ENCODE measurements at places on chromosomes 16 and 17. TPM values are rescaled to one million over a fixed set of nuclear protein-coding genes. Genes with fewer than 3 reads are reported as not detected.

DNA sequence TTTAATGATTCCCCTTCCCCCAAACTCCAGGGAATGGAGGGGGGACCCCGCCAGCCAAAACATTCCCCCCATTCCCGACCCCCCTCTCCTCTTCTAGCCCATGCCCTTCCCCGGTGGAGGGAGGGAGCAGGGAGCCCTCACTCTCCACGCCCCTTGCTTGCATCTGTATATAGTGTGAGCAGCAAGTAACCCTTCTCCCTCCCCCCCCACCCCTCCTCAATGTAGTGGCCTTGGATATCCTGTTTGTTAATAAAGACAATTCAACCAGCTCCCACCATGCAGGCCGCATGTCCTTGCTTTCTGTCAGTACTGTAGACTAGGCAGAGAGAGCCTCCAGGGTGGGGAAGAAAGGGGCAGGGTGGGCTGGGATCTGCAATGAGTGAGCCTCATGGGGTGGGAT lies 1.6 kb upstream of the C17orf107 start:
- no peak for DNase-seq

- DNase-seq, result no peak
Observed at GRCh38 chr16:11499295-11500089, 87.2 kb downstream of the LITAF start.

- DNase-seq, result no peak
Observed at GRCh38 chr17:55295411-55296170, 30.8 kb downstream of the HLF start.

Gene PABPN1L
- total RNA-seq, result not detected

DNA sequence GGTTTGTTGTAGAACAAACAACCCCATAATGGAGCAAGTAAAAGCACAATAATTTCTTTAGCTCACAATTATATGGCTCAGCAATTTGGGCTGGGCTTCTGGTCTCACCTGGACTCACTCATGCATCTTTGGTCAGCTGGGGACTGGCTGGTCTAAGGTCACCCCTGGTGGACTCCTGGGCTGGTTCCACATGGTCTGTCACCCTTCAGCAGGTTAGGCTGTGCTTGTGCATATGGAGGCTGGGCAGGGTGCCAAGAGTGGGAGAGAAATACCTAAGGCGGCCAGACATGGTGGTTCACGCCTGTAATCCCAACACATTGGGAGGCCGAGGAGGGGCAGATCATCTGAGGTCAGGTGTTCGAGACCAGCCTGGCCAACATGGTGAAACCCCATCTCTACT lies 27.0 kb upstream of the SMURF2 start:
- no peak for DNase-seq

Gene EFCAB5
- 1.1 TPM for total RNA-seq

Gene DBF4B
- total RNA-seq, result 5.8 TPM

Gene CACNG5
- total RNA-seq, result not detected

- no peak for DNase-seq
Observed at GRCh38 chr16:85571813-85572619, 41.1 kb upstream of the GSE1 start.

DNA sequence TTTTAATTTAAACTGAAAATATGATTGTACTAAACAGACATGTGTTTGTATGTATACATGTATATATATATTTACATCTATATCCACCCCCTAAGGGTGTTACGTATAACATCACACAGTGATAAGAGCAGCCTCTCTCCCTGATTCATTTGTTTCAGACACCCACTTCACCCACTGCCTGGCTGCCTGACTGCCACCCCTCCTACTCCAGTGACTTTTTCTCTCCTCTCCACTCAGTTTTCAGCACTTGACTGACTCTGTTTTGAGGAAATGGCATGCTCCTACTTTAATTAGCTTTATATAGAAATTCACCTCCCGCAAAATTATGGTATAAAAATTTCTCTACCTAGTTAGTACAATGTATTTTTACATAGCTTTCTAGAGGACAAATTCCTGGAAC lies 20.0 kb downstream of the BFAR start:
- DNase-seq, result no peak

Gene CCL2
- 114 TPM for total RNA-seq

Gene MARVELD3
- total RNA-seq, result not detected

GRCh38 chr17:72110942-72111318 lies 9.9 kb upstream of the SOX9 start:
- DNase-seq, result no peak

DNA sequence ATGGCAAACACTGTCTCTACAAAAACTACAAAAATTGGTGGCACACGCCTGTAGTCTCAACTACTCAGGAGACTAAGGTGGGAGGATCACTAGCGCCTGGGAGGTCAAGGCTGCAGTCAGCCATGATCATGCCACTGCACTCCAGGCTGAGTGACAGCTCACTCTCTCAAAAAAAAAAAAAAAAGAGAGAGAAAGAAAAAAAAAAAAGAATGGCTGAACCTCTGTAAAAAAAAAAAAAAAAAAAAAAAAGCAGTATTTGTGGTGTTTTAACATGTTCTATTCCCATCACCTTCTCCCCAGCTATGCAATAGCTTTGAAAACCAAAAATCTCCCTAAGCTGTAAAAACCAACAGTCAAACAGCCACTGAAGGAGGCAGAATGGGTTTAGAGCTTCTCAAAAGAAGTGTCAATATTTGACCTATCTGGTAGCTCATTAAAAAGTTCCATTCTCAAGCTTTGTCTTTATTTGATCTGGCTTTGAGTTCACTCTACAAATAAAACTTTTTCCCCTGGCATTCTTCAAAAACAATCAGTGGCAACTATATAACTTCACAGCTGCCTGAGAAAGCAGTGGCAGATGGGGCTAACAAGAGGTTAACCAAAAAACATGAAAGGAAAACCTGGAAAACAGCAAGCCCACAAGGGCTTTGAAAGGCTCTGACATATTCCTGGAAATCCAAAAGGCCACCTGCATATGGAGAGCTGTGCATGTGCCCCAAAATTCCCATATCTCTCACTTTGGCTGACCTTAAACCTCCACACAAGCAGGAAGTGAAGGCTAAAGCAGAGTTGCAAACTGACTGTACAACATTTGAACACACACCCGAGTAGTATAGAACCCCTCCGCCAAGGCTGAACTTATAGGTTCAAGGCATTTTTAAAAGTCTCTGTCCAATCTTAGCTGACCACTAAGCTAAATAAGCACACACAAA lies 36.0 kb downstream of the USP32 start:
- DNase-seq, result no peak

DNA sequence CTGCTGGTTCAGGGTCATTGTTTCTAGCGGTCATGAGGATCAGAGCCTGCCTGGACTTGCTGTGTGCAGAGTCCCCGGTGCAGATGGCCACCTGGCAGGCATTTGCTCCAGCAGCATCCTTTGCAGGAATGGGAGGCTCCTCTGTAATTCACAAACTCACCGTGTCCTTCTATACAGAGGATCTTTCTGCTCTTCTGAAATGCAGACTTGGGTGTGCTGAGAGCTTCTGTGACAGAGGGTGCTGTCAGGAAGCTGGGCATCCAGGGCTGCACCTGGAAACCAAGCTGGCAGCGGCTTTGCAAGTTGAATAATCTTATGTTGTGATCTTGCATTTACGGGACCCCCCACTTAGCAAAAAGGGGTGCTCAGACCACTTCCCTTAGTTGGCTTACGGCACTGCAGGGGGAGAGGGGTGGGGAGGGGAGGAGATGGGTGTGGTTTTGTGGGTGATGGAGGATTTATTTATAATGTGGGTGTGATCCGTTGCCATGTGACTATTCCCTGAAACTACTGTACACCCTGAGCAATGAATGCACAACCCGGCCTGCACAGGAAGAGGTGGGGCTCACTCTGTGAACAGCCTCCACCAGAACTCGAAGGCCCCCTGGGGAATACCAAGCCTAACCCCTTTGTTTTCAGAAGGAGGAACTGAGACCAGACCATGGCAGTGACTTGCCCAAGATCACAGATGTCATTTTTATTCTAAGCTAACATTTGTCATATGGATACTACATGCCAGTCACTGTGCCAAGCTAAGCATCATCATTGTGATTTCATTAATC lies 178.3 kb downstream of the PRKCB start:
- DNase-seq, result no peak

GRCh38 chr17:2025622-2026309 lies 632 bp upstream of the RTN4RL1 start:
- DNase-seq, result peak; percentile 91

DNA sequence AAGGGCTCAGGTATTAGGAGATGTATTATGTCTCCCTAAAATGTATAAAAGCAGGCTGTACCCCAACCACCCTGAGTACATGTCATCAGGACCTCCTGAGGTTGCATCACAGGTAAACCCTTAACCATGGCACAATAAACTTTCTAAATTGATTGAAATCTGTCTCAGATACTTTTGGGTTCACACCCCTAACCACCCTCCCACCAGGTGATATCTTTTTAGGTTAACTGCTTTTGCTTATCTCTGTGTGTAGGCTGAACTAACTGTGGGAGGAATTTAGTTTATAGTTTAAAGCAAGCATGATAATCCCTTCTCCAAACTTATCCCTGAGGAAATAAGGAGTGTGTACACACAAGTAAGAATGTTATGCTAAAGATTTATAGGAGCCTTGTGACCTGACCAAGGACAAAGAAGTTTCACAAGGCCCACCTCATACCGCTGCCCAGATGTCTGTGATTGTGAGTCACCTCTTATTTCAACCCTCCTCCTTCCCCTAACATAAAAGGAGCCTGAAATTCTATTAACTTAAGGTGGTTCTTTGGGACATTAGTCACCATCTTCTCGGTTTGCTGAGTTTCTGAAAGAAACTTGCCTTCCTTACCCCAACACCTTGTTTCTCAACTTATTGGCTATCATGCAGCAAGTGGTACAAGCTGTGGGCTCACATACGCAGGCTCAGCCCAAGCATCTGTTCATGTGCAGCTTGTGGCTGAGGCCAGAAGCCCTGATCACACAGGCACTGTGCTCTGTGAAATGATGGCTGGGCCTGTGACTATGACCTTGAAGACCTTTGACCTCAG lies 11.3 kb downstream of the PRSS22 start:
- DNase-seq, result no peak

DNA sequence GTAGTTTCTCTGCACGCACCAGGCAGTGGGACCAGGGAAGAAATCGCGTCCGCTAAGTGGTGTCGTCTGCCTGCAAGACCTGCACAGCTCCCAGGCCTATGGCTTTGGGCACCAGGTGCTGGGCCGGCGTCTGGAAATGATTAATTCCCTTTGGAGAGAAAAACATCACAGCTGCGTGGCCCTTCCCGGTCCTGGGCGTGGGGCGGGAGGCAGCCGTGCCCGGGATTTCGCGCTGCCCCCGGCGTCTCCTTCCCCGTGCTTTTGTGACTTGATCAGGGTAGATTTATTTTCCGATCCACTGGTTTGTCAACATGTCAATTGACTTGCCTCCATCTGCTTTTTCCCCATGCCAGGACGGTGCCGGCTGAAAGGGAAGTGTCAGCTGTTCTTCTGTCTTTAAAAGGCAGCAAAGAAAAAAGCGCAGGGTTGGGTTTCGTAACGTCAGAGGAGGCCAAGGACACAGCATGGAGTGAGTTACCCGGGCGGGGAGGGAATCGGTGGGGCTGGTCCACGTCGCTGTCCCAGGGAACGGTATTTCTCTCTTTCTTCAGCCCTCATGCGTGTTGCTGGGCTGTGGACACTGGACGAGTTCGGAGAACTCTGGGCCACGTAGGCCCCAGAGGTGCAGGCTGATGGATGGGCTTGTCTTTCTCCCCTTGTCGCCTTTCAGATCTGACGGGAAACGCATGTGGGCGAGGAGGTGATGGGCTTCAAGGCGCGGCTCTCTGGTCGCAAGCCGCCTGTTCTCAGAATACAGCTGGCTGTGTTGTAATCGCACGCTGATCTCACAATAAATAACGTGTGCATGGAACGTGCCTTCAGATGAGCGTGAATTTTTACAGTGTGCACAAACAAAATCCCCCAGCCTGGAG lies 188.1 kb upstream of the ZNF469 start:
- DNase-seq, result peak; percentile 66

Gene TMEM238L
- not detected for total RNA-seq

DNA sequence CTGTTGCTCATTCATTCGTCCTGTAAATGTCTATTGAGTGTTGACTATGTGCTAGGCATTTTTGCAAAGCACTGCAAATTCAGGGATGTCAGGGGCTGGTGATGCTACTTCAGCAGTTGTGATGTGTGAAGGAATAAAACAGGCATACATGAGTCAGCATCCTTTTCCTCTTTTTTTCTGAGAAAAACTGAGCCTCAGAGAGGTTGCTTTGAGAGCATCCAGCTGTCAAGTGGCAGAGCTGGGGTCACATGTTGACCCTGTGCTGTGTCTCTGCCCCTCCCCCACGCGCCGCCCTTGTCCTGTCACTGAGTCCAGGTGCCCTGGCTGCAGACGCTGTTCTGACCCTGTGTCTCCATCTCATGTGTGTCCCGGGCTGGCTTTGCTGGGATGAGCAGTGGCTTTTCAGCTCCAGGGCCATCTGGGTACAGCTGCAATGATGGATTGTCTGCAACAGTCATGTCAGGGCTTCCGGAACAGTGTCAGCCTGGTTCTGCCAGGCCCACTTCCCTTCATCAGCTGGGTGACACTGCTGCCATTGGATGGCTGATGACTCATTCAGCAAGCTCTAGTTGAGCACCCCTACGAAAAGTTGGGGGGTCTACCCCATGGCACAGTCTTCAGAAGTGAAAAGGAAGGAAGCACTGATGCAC lies 14.9 kb downstream of the SEC14L5 start:
- DNase-seq, result peak; percentile 30

DNA sequence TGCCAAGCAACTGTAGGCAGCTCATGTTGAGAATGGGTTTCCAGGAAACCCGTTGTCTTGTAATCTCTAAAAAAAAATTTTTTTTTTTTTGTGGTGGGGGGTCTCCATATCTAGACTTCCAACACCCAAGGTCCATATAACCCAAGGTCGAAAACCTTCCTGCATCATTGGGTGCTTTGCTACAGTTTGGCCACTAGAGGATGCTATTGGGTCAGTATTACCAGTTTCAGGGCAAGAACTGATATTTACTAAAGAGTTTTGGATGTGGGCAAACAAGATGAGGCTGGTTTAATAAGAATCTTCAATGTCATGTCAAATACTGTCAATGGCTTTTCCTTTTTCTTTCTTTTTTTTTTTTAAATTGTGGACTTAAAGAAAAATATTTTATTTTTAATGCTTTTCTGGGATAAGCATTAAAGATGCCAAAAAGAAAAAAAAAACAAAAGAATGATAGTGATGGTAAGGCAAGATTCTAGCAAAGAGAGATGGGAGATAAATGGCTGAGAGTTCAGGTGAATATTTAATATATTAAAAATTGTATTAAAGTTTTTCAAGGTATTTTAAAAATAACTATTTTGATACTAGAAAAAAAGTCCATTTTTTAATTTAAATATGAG lies 62.2 kb downstream of the DHRS7C start:
- no peak for DNase-seq

Gene CFAP97D1
- total RNA-seq, result not detected

Gene IRX5
- 0.91 TPM for total RNA-seq

Gene AGRP
- total RNA-seq, result not detected

DNA sequence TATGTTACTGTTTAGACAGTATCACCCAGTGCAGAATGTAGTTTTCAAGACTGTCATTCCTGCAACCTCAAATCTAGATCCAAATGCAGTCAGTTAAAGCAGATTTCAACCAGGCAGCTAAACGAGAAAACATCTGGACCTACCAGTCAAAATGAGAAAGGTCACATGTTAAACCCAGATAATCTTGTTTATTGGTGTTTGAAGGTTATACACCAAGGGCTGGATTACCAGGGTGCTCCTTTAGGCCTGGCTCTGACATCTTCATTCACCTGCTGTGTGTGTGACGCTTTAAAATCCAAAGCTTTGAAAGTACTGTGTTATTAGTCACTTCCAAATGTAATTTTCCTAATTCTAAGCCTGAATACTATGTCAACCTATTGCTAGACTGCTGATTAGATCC lies 54.9 kb downstream of the IKZF3 start:
- no peak for DNase-seq

All from aorta (tissue), 5 donors.